ENCODE measurements at places on chromosomes 7 and 10.

- no peak for DNase-seq
Measured at GRCh38 chr10:68625316-68625921, 65.3 kb downstream of the TET1 start.

DNA sequence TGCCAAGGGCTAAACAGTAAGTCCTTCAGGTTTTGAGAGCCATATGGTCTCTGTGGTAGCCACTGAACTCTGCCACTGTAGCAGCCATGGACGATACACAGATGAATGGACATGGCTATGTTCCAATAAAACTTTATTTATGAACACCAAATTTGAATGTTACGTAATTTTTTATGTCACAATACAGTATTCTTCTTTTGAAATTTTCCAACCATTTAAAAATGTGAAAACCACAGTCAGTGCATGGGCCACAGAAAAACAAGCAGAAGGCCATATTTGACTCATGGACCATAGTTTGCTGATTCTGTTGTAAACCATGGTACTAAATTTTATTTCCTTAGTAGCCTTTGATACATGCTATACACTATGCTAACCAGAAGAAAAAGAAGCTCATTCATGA is 361.8 kb downstream of the MAGI2 start:
- DNase-seq, result no peak

DNA sequence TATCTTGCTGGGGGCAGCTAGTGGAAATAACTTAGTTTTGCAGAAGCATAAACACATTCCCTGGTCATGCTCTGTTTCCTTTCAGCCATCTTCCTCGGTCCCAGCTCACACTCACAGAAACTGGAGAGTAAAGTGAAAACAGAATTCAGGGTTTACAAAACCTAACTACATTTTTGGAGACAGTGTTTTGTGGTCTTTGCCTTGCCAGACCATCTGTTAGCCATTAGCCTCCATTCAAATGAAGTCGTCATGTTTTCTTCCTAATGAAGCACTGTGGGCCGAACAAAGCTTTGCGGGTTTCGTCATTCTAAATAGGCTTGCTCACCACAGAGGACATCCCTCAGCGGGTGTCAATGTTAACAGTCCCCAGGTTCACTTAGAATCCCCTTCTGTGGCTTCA is 214.6 kb upstream of the TMEM72 start:
- no peak for DNase-seq

DNA sequence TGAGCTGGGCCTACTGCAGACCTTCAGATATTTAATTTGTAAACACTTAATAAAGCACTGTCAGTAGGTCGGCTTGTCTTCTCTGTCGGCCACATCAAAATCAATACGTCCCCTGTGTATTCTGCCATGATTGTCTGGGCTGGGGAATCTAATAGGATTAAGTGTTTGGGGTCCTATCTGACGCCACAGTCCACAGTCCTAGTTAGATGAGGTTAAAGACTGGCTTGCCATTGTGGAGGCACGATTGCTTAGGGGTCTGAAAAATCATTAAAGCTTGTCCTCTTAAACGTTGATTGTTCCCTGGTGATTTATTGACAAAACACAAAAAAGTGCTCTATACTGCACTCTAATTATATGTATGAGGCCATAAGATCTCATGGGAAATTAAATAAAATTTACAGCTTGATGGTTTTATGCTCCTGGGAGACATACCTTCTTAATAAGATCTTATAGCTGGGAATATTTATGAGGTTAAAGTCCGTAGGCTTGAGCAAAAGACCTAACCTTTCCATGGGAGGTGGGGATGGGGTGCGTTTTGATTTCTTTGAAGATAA is 650.3 kb upstream of the GALNT17 start:
- no peak for DNase-seq

DNA sequence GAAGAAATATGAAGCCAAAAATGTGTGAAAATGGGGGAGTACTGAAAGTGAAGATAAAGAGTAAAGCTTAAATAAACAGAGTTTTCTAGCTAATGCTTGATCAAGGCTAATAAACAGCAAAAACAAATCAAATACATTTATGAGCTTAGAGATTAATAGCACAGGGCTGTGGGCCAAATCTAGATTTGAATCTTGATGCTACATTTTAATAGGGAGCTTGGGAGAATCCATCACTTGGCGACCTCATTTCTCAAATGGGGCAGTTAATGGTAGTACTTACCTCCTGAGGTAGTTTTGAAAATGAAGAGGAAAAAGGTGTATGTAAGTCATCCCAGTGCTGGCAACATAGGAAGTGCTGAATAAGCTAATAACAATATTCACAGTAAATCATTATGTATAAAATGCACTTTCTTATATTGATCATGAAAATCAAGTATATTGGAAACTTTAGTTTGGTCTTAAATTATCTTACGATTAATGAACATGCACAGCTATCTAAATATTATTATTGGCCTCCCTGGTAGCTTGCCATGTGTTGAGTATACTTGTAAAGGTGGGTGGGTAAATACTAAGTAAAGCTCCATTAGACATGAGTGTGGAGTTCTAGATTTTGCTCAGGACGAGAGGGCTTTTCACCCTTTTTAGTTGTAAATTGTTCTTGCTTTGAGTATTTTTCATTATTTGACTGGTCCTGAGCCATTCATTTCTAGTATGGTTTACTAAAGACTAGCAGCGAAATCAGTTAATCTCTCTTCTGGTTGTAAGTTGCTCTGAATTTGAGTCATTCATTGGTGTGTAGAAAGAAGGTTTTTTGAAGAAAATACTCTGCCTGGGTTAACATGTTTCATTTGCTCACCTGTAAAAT is 5.1 kb downstream of the BICC1 start:
- no peak for DNase-seq

GRCh38 chr10:132942101-132943057 is at the start of gene CFAP46:
TSS of gene CFAP46 (minus strand) at chr10:132942570. CDS start at chr10:132942484, 86 bp downstream.
- no peak for DNase-seq

GRCh38 chr7:33215992-33216391 is 86.6 kb downstream of the BBS9 start:
- DNase-seq, result no peak

All from T-helper 9 cell (primary cell).